ENCODE measurements at places on chromosomes 5 and 9.

DNA sequence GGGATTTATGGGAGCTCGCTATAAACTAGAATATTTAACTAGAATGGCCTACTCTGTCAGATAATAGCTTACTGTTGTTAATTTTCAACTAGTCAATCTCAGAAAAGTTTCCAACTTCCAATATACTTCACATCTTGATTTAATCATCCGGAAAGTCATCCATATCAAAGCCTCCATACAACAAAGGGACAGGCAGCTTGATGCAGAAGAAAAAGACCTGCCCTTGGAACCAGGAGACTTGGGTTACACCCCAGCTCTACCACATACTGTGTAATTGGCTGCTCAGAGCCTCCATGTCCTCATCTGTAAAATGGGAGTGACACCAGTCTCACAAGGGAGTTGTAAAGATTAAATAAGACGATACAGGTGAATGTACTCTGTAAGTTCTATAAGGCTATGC, 1.9 kb downstream of the PTPN3 start:
- no peak for DNase-seq

GRCh38 chr9:136323371-136323789, 4.0 kb upstream of the GPSM1 start:
- DNase-seq: no peak

DNA sequence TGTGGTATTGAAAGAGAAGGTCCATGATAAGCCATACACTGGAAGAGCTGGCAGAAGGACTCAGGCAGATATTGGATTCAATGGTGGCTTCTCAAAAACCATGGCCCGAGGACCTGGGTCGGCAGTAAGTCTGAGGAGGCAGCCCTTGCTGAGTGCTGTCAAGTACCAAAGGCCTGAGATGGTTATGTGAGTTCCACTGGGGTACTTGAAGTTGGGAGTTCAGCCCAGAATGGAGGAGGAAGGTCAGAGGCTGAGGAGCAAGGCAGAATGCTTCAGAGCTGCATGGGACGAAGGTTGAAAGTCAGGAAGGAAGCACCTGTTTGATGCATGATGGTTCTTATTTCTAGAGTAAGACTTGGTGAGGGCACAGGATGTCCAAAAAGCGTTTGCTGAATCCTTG, 194.9 kb downstream of the DIRAS2 start:
- DNase-seq: no peak

GRCh38 chr5:136020383-136021015, 8.3 kb upstream of the TGFBI start:
- no peak for DNase-seq

GRCh38 chr5:153358315-153358976, 132.0 kb upstream of the GRIA1 start:
- no peak for DNase-seq

DNA sequence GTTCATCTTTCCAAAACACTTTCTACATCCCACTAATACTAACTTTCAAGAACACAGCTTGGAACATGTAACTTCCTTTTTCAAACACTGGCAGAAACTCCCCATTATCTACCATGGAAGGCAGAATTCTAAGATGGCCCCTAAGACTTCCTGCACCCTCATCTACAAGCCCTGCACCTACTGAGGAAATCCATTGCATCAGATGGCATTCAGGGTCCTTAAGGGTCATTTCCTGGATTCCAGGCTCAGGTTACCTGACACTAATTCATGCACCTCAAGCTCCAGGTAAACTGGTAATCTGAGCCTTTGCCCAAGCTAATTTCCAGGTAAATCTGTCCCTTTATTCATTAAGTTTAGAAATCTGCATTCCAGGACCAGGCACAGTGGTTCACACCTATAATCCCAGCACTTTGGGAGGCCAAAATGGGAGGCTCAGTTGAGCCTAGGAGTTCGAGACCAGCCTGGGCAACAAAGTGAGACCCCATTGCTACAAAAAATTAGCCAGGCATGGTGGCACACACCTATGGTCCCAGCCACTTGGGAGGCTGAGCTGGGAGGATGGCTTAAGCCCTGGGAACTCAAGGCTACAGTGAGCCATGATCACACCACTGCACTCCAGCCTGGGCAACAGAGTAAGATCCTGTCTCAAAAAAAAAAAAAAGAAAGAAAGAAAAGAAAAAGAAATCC, 91.6 kb downstream of the NFIB start:
- no peak for DNase-seq

DNA sequence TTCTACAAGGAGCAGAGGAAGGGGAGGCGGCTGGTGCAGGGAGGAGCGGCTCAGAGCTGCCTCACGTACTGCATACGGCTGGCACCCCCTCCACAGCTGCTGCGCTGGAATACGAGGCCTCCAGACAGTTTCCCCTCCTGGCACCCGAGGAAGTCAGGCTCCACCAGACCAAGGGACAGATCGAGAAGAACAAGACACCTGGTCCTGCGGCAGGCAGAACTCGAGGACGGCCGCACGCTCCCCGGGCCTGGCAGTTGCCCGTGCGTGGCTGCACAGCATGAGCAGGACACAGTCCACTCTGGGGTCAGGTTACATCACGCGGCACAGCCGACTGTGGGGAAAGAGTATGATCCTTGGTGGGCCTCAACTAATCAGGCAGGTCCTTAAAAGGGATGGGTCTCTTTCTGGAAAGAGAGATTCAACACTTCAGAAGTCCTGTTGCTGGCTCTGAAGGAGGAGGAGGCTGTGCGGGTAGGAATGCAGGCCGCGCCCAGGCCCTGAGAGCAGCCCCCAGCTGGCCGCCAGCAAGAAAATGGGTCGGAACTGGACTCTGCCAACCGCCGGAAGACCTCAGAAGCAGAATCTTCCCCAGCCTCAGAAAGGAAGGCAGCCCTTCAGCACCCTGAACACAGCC, 11.6 kb downstream of the UBAC1 start:
- DNase-seq: no peak

DNA sequence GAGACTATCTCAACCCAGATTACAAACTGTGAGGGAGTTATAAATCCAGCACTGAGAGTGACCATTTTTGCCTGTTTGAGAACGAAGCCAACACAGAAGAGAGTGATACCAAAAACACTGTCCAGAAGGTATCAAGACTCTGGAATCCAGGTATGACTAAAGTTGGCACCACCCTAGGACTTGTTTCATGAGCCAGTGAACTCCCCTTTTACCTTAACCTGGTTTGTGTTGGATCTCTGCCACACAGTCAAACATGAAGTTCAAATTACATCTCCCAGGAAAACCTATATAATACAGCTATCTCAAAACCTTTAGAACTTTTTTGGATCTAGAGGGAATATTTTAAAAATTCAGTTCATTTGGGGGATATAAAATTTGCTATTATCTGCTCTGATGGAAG, 11.4 kb downstream of the ZBTB5 start:
- DNase-seq: no peak

GRCh38 chr5:10546186-10546585, 17.7 kb upstream of the ANKRD33B start:
- DNase-seq: no peak

DNA sequence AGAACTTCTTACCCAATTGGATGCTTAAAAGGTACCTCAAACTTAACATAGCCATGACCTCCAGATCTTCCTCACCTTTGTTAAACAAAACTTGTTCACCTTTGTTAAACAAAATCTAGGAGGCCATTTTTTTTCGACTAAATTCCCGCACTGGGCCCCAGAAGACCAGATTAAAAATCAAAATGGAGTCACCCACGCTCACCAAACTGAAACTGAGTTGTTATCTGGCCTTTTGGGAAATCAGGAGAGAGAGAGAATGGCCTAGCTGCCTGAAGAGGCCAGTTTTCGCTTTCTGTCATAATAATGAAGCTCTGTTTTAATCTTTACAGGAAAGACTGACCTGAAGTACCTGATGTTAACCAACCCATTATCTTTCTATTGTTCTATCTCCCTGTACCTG, 69.4 kb downstream of the FYB1 start:
- no peak for DNase-seq

DNA sequence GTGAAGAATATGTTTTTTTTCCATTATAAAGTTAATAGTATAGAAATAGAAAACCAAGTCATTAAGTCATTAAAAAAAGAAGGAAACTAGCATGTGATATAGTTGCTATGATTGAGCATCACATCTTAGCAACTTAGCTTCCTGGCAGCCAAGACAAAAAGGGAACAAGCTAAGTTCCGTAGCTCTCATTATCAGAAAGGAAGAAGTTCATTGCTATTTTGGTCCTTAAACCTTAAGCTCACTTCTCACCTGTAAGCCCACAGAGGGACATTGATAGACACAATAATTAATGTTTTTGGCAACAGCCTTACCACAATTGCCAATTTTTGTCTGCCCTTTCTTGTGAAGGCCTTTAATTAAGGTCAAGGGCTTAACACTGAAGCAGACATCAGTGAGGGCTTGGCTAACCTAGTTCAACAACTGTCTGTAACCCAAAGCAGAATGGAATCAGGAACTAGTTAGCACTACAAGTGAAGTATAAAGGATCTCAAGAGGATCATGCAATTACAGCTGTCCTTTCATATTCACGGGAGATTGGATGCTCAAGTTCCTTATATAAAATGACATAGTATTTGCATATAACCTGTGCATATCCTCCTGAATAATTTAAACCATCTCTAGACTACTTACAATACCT, 24.0 kb upstream of the KLF4 start:
- DNase-seq: no peak

- DNase-seq: no peak
These were observed 27.0 kb upstream of the IFNB1 start for GRCh38 chr9:21104787-21105186.

GRCh38 chr5:171609806-171610452, 175.7 kb upstream of the SMIM23 start:
- DNase-seq: no peak

- DNase-seq: no peak
These were observed 25.4 kb upstream of the RNF20 start for GRCh38 chr9:101508211-101508610.

DNA sequence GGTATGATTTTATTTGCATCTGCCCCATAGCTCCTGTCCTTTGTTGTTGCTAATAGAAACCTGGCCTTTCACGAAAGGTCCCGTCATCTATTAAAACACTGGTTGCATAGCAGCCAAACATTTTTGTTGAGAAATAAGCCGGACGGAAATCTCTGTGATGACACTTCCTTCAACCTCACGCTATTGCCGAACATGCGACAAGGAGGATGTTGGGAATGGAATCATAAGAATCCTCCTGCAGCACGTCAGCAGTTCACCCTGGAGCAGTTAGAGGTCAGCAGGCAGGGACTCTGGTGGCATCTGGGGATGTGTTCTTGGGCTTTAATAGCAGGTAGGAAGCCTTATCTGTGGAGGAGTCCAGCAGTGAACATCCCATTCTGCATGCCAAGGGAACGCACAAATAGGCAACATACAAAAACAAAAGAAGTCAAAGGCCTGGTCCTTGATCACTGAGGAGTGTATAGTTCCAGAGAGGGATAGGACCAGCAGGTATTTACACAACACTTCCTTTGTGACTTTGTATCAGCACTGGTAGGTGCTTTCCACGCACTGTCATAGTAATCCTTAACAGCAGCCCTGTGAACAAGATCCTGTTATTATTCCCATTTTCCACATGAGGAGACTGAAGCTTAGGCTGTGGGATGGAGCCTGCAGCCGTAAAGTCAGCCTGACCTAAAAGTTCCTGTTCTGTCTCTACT, 33.4 kb downstream of the ARHGAP26 start:
- no peak for DNase-seq

- no peak for DNase-seq
These were observed 5.4 kb upstream of the ANXA1 start for GRCh38 chr9:73146111-73146815.

- no peak for DNase-seq
These were observed 246.6 kb downstream of the DEPDC1B start for GRCh38 chr5:60453186-60453976.

DNA sequence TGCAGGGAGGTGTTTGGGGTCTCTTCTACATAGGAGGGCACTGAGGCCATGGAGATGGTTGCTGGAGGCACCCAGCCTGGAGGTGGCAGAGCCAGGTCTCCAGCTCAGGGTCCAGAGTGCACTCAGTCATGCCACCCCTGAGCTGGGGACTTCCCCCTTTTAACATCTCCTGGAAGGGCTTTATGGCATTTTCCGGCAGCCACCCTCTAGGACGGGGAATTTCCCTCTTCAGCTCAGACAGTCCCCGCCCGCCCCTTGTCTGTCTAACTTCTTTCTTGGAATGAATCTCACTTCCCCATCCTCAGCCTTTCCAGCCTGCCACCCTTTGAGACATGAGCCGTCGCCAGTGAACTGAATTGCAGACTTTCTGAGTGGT, 49.9 kb downstream of the COL15A1 start:
- no peak for DNase-seq

GRCh38 chr9:34125681-34126206, 754 bp downstream of the DCAF12 start:
- no peak for DNase-seq

DNA sequence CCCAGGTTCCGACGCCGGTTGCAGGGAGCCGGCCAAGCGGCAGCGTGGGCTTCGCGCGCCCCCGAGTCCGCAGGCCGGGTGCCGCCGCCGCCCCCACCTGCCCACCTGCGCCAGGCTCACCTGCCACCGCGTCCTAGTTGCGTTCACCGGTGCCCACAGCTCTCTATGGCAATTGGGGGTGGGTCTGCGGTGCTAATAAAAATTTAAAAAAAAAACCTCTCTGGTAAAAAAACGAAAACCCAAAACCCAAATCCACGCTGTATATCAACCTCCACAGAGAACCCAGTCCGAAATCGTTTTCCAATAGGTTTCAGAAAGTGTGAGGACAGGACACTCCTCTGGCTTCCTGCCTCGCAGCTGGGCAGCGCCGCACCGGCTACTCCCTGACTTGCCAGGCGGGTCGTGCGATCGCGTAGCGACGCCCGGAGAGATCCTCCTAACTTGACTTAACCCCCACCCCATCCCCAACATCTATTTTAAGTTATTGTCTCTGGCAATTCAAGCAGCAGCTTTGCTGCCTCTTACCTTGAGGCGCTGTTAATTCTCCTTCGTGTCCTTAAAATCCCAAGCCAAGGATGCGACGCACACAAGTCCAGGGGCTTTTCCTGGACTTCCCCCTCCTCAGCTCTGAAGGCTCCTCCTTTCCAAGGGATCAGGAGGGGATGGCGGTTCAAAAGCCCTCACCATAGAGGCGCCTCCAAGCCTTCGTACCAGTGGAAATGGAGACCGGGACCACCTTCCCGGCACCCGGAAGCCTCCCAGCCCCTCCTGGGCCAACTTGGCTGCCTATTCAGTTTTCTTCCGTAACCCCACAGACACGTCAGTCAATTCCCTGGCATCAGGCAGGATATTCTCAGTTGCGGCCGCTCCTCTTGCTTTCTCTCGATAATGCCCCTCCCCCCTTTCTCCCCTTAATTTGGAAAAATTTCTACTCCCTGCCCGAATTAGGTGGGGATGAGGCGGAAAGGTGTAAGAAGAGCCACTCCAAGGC, 1639.4 kb upstream of the C9orf72 start:
- DNase-seq: no peak

GRCh38 chr5:163578652-163579051, 73.2 kb downstream of the MAT2B start:
- DNase-seq: no peak

- no peak for DNase-seq
These were observed 20.6 kb downstream of the UNC5A start for GRCh38 chr5:176830995-176831423.

- no peak for DNase-seq
These were observed 61.0 kb downstream of the SNX30 start for GRCh38 chr9:112811518-112811917.

GRCh38 chr9:98484162-98484561, 224.6 kb downstream of the GABBR2 start:
- DNase-seq: no peak

GRCh38 chr9:118419676-118420075, 715.5 kb downstream of the TLR4 start:
- no peak for DNase-seq
